Kidney (tissue), 22 donors: ENCODE measurements at places on chromosomes 4 and X.
A peak's percentile ranks its signal among the peaks of the same experiment; 100 is the strongest.

DNA sequence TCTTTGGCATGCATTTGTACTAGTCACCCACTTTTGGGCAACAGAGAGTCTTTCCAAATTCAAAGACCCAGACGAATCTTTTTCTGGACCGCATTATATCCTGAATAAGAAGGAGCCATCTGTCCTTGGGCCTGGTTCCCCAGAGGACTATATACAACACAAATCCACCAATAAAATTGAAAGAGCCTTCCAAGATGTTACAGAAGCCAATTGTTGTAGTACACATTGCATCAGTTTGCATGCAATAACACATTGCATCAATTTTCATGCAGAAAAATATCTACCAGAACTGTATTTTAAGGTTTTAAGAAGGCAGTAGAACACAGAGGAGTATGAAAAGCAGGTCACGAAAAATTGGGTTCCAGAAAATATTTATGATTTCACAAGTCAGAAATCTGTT lies 203.2 kb downstream of the HTR2C start:
- H3K4me3 ChIP-seq = no peak overlapping the region
- no peaks in the 10 kb centered on the region for H3K27me3 ChIP-seq
- no peaks in the 10 kb centered on the region for H3K4me1 ChIP-seq
- no peaks in the 10 kb centered on the region for H3K36me3 ChIP-seq

DNA sequence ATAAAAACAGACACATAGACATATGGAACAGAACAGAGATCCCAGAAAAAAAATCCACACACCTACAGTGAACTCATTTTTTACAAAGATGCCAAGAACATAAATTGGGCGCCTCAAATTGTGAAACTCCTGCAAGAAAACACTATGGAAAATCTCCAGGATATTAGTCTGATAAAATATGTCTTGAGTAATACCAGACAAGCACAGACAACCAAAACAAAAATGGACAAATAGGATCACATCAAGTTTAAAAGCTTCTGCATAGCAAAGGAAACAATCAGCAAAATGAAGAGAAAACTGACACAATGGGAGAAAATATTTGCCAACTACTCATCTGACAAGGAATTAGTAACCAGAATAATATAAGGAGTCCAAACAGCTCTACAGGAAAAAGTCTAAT lies 337.3 kb upstream of the DIPK2B start:
- H3K4me1 ChIP-seq = no peaks in the 10 kb centered on the region
- no peaks in the 10 kb centered on the region for H3K27me3 ChIP-seq
- no peaks in the 10 kb centered on the region for H3K36me3 ChIP-seq
- no peak for DNase-seq

- DNase-seq = no peak
- no peaks in the 10 kb centered on the region for H3K36me3 ChIP-seq
- no peaks in the 10 kb centered on the region for H3K27me3 ChIP-seq
Measured at GRCh38 chr4:175614890-175615289, 197.2 kb downstream of the GPM6A start.

GRCh38 chr4:71167083-71167482 lies 171.7 kb upstream of the SLC4A4 start:
- no peaks in the 10 kb centered on the region for H3K4me1 ChIP-seq
- H3K27me3 ChIP-seq = no peaks in the 10 kb centered on the region
- no peaks in the 10 kb centered on the region for H3K36me3 ChIP-seq
- H3K4me3 ChIP-seq = no peak overlapping the region

DNA sequence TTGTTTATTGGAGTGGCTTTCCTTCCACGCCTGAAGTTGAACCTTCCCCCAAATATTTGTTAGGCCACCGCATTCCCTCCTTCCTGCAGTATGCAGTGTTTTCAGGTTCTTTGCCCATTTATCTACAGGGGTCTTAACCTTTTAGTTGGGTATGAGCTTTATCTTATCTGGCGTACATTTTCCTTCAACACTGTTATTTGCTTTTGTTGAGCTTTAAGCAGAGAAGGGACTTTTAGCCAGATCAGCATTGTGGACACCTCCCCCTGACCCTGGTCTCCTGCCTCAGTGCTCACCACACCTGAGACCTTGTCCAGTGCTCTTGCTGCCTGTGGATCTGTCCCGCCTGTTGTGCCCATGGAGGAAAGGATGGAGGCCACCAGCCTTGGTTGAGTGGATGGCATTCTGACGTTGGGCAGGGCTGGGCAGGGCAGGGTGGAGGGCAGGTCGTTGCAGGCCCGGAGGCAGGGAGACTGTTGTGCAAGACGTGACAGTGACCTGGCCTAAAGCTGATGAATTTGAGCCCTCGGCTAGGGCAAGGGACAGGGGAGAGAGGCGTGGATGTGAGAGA lies 998 bp upstream of the DUSP9 start:
- H3K27me3 ChIP-seq = peaks cover 3% of the 10 kb centered on the region
- H3K4me3 ChIP-seq = no peak overlapping the region
- no peaks in the 10 kb centered on the region for H3K36me3 ChIP-seq
- peaks cover 8% of the 10 kb centered on the region for H3K4me1 ChIP-seq

- H3K27me3 ChIP-seq = no peaks in the 10 kb centered on the region
- no peaks in the 10 kb centered on the region for H3K4me1 ChIP-seq
- DNase-seq = no peak
Measured at GRCh38 chr4:31702326-31702725, 982.2 kb downstream of the PCDH7 start.

GRCh38 chr4:172666711-172667368 lies 501.8 kb upstream of the GALNT7 start:
- H3K4me3 ChIP-seq = no peak overlapping the region
- H3K27ac ChIP-seq = no peak overlapping the region
- no peaks in the 10 kb centered on the region for H3K27me3 ChIP-seq
- no peak for DNase-seq
- H3K36me3 ChIP-seq = no peaks in the 10 kb centered on the region

- no peak overlapping the region for H3K27ac ChIP-seq
- no peaks in the 10 kb centered on the region for H3K27me3 ChIP-seq
- no peaks in the 10 kb centered on the region for H3K4me1 ChIP-seq
- no peak overlapping the region for H3K4me3 ChIP-seq
- DNase-seq = no peak
Measured at GRCh38 chr4:118367361-118367760, 14.6 kb upstream of the PRSS12 start.

GRCh38 chr4:116688536-116688935 lies 396.8 kb downstream of the TRAM1L1 start:
- no peak overlapping the region for H3K4me3 ChIP-seq
- H3K4me1 ChIP-seq = no peaks in the 10 kb centered on the region
- H3K27me3 ChIP-seq = no peaks in the 10 kb centered on the region
- no peaks in the 10 kb centered on the region for H3K36me3 ChIP-seq
- no peak overlapping the region for H3K27ac ChIP-seq

- H3K27me3 ChIP-seq = no peaks in the 10 kb centered on the region
- H3K36me3 ChIP-seq = no peaks in the 10 kb centered on the region
- H3K4me1 ChIP-seq = no peaks in the 10 kb centered on the region
- no peak overlapping the region for H3K4me3 ChIP-seq
- no peak for DNase-seq
- no peak overlapping the region for H3K27ac ChIP-seq
Measured at GRCh38 chr4:98728433-98728832, 70.0 kb upstream of the TSPAN5 start.

GRCh38 chrX:23904096-23904495 lies 3.6 kb downstream of the APOO start:
- no peak overlapping the region for H3K4me3 ChIP-seq
- H3K27me3 ChIP-seq = peaks cover 10% of the 10 kb centered on the region
- no peak for DNase-seq
- H3K27ac ChIP-seq = no peak overlapping the region
- peaks cover 12% of the 10 kb centered on the region for H3K4me1 ChIP-seq

GRCh38 chr4:124053872-124054538 lies 657.4 kb downstream of the SPRY1 start:
- no peaks in the 10 kb centered on the region for H3K36me3 ChIP-seq
- H3K4me3 ChIP-seq = no peak overlapping the region
- H3K4me1 ChIP-seq = no peaks in the 10 kb centered on the region

GRCh38 chr4:153963216-153963615 lies 174.3 kb upstream of the SFRP2 start:
- no peak overlapping the region for H3K27ac ChIP-seq
- H3K27me3 ChIP-seq = no peaks in the 10 kb centered on the region
- no peak for DNase-seq
- H3K4me1 ChIP-seq = no peaks in the 10 kb centered on the region
- H3K36me3 ChIP-seq = no peaks in the 10 kb centered on the region

GRCh38 chrX:45524296-45524695 lies 323.6 kb upstream of the DIPK2B start:
- no peak overlapping the region for H3K27ac ChIP-seq
- H3K4me3 ChIP-seq = no peak overlapping the region

DNA sequence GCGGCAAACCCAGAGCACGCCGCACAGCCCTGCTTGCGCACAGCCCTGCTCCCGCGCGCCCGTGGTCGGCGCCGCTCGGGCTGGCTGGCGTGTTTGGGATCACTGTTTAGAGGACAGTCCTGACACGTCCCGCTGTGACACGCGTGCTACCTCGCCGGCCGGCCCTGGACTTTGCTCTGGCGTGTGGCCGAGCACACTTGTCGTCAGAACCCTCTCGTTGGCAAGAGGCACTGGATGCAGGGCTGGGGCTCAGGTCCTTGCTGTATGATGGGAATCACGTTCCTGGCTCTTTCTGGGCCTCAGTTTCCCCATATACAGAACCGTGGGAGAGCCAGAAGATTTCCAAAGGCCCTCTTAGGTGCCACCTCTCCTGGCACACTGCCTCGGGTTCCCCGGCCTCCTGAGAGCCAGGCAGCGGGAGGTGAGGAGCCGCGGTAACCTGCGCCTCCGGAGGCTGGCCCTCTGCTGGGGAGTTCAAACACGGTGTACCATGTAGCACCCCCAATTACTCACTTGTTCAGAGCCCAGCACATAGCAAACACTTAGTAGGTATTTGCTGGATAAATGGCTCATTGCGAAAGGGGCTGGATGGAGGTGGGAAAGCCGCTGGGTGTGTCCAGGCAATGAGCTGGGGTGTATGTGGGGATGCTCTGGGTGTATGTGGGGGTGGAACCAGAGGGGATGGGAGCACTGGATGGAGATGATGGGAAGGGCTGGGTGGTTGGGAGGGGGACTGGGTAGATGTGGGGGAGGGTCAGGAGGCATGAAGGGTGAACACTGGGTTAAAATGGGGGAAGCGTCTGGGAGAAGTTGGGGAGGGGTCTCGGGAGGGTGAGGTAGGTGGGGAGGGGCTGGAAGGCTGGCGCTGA lies 76.6 kb downstream of the HTRA3 start:
- no peak overlapping the region for H3K4me3 ChIP-seq
- H3K27ac ChIP-seq = no peak overlapping the region
- no peaks in the 10 kb centered on the region for H3K27me3 ChIP-seq
- no peaks in the 10 kb centered on the region for H3K36me3 ChIP-seq
- DNase-seq = no peak

DNA sequence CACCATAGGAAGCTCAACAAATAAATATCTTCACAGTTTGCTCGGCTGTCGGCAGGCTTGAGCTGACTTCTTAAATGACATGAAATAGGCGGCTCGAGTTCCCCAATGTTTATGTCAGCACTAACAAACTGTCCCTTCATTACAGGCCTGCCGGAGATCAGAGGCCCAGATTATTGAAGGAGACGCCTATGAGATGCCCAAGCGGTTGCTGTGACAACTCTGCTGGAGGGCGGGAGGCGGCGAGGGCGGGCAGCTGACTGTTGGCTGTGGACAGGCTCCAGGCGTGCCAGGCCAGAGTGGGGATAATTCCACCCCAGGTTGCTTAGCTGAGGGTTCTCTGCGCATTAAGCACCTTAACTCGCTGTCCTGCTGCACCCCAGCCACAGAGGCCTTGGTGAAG lies 39.2 kb upstream of the MSX1 start:
- H3K36me3 ChIP-seq = no peaks in the 10 kb centered on the region
- no peaks in the 10 kb centered on the region for H3K4me1 ChIP-seq
- DNase-seq = peak; percentile 82
- H3K27me3 ChIP-seq = no peaks in the 10 kb centered on the region

DNA sequence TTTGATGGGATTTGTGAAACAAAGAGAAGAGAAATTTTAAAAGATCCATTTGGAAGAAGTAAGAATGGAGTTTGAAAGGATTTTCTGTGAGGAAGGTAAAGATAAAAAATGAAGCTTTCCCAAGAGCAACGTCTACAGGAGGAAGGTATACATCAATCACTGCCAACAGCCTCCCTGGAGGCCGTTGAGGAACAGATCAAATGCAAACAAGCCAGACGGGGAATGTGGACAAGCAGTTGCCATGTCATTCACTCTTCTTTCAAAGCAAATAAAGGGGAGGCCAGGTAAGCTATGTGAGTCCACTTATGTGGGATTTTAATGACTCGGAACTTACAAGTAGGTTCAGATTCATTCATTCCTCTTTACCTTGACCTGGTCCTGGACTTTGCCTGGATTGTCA lies 1020.5 kb upstream of the AGA start:
- no peak for DNase-seq
- no peaks in the 10 kb centered on the region for H3K27me3 ChIP-seq
- no peaks in the 10 kb centered on the region for H3K4me1 ChIP-seq
- H3K4me3 ChIP-seq = no peak overlapping the region

GRCh38 chr4:40466789-40467188 lies 131.7 kb downstream of the CHRNA9 start:
- DNase-seq = no peak
- no peak overlapping the region for H3K27ac ChIP-seq
- no peak overlapping the region for H3K4me3 ChIP-seq
- H3K4me1 ChIP-seq = peaks cover 18% of the 10 kb centered on the region
- no peaks in the 10 kb centered on the region for H3K27me3 ChIP-seq
- H3K36me3 ChIP-seq = peaks cover 4% of the 10 kb centered on the region

DNA sequence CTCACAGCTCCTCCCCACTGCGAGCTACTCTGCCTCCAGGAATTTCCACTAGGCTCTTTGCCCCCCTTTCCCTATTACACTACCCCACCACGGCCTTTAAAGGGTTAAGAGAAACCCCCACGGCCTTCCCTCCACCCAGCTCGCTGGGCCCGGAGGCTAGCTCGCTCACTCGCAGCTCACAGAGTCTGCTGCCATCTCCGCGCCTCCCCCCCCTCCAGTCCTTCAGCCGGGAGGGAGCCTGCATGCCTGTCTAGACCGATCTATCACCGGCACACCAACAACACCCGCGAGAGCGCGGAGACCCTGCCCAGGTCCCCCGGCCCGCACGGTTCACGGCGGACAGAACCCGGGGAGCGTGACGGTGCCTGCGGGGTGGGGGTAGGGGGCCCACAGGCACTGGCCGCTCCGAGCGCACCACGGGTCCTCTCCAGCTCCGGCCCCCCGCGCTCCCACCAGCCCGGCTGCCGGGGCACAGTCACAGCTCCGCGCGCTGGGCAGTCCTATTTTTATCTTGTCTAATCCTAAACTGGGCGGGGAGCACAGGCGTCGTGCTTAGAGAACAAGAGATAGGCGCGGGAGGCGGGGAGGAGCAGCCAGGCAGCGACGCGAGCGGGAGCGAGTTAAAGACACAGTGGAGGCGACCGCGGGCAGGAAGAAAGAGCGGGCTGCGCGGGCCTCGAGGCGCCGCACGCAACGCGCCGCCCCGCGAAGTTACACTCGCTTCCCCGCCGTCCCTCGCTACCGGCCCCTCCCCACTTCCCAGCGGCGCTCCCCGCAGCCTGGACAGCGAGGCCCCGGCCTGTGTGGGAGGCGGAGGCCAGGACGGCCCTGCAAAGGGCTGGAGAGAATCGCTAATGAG lies 3.5 kb downstream of the BCOR start:
- DNase-seq = peak; percentile 75
- H3K4me3 ChIP-seq = peak overlapping the region; percentile 73
- peaks cover 4% of the 10 kb centered on the region for H3K27me3 ChIP-seq
- peaks cover 11% of the 10 kb centered on the region for H3K4me1 ChIP-seq
- no peaks in the 10 kb centered on the region for H3K36me3 ChIP-seq
